ENCODE measurements at places on chromosomes 6 and 20.

- no peak for DNase-seq
These were observed 5.4 kb downstream of the RBL1 start for GRCh38 chr20:37090407-37090806.

- DNase-seq, result no peak
These were observed 19.4 kb downstream of the SYNDIG1 start for GRCh38 chr20:24488800-24489175.

- DNase-seq, result no peak
These were observed 229.3 kb downstream of the QKI start for GRCh38 chr6:163643866-163644265.

DNA sequence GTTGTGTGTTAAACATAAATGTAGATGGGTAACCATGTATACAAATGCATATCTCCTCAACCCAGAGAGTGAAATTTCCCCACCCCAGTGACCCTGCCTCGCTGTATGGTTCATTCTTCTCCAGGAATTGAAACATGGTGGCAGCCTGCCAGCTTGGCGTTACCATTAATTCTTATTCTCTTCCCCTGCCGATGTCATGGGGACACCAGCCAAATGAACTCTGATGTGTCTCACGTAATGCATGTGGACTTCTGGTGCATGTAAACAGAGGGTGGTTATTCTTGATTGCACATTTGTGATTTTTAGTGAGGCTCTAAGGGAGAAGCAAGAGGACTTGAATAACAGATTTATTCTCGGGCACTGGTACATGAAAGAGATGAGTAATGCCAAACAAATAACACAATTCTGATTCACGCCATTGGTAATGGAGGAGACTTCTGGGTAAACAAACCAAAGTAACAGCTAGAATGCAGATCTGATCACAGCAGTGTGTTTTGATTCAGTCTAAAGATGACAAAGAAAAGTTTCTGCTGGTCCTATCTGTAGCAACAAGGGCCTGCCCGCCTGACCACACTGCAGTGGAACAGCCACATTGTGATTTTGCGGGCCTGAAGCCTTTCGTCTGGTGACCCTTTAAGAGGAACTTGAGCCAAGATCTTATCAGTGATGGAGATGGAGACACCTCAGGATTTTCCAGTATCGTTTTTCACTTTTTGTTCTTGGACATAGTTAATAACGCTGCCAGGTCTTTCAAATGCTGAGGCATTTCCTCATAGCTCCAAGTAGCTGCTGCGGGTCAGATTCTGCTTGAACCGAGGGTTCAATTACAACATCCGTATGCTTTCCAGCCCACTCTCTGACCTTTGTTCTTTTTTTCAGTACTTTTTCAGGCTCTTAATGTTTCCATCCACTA is 171.8 kb upstream of the AKAP12 start:
- no peak for DNase-seq

DNA sequence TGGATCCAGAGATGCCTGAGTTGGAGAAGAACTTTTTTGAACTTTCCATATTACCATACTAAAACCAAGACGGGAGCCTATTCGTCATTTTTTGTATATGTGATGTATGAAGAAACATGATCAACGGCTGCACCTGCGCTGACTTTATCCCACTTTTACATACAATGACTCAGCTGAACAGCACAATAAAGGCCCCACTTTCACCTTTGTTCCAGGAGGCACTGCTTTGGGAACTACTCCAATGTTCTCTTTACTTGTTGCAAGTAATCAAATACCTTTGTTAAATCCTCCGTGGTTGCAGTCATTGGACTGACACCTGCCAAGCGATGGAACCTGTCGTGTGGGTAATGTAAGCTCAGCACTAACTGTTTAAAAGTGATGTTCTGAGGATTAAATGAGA is 17.3 kb upstream of the BTN3A2 start:
- DNase-seq, result no peak

DNA sequence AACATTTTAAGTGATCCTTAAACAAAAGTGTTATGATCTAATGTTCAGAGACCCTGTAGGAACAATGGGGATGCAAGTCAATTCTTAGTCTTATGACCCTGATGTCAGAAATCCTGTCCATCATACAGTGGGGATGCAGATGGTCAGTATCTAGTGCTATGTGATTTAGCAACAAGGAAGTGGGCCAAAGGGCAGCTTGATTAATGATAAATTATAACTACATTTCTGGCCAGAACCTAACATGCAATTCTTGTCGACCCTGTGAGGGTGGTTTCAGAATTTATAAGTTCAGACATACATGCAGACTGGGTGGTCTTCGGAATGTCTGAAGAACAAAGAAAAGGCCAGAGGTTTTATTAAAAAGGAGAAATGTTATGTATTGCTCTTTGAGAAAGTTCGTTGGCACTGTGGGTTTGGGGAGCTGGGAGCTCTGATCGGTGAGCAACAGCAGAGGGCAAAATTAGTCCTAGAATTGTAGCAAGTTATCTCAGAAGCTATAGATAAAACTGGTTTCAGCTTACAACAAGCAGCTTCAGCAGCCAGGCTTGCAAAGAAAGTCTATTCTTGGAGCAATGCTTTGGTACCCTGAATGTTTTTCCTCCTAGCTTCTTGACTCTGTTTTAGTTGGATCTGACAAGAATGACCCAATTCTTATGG is 50.8 kb downstream of the RPF2 start:
- DNase-seq, result no peak

DNA sequence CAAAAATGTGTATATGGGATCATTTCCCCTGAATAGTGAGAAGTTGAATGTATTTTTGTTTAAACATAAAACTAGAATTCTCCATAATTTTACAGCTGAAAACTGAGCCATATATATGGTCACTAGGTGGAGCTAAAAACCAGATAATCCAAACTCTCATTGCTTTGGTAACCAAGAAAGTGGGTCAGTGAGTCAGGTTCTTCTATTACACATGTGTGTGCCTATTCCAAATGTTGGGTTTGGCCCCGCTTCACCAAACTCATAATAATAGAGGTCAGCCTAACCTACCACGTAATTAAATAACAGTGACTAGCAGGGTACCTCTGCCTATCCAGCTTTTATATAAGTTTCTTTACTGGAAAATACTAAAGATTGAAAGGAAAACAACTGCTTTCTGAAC is 19.3 kb upstream of the RNGTT start:
- peak; percentile 28 for DNase-seq

- DNase-seq, result no peak
These were observed 5.6 kb upstream of the CNPY3 start for GRCh38 chr6:42923666-42924065.

DNA sequence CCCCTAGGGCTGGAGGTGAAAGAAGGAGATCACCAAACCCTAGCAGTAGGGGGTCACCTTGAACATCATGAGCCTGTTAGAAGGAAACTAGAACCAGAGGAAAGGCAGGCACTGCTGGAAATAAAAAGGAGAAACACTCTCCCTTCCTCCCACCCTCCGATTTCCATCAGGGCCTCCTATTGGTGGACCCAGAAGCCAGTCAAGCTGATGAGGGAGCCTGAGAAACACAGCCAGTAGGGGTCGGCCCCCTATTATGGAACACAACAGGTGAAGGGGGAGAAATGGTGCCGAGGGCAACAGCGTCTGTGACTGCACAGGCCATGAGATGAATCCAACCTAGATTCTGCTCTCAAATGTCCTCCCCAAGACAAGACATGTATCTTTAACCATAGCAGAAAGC is 156.1 kb upstream of the LRFN2 start:
- no peak for DNase-seq

- DNase-seq, result no peak
These were observed 66.3 kb upstream of the BMP5 start for GRCh38 chr6:55941702-55942101.

GRCh38 chr6:38138374-38138773 is 318.8 kb downstream of the ZFAND3 start:
- DNase-seq, result no peak

DNA sequence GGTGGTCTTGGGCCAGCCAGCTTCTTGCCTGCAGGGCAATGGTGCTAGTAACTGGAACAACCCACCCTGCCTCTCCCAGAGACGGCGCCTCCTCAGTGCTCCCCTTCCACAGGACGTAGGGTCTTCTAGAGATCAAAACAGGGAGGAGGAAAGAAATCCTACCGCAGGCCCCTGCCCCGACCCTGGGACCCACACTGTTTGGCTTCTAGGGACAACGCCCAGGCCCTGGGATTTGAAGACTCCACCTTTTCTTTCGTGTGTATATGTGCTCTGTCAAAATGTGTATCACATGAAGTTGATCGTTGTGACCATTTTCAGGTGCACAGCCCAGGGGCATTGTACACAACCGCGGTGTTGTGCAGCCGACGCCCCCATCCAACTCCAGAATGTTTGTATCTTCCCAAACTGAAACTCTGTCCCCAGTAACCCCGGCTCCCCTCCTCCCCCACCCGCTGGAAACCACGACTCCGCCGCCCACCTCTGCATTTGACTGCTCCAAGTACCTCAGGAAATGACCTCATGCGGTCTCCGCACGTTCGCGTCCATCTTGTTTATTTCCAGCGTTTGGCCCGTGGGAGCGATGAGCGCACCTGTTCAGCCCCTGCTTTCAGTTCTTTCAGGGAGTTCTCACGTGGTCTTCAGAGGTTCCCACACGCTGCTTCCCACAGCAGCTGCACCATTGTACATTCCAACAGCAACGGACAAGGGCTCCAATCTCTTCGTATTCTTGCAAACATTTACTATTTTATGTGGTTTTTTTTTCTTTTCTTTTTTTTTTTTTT is 3.4 kb upstream of the BHLHE23 start:
- no peak for DNase-seq

- no peak for DNase-seq
These were observed 71.0 kb downstream of the SSR1 start for GRCh38 chr6:7241709-7242645.

GRCh38 chr6:132683543-132683942 is 24.6 kb upstream of the TAAR1 start:
- no peak for DNase-seq

- DNase-seq, result peak; percentile 1
These were observed at the start of gene PROCR for GRCh38 chr20:35171753-35172433. Gene PROCR, plus strand, starts transcription at chr20:35172072. Its CDS starts 83 bp downstream, at chr20:35172155.

DNA sequence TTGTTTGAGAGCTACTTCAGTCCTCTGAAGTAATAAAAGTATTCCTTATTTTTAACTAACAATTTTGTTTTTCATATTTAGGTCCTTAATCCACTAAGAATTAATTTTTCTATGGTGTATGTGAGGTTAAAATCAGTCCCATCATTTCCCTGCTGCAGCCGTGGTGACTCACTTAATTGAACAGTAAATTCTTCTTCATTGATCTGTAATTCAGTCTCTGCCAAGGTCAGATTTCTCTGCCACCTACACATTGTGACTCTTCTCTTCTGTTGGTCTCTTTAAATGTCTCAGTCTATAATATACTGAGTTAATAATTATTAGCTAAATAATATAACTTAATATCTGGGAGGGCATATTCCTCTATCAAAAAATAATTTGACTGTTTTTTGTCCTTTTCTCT is 262.3 kb downstream of the UTRN start:
- no peak for DNase-seq

GRCh38 chr6:11732036-11732631 is 46.5 kb downstream of the ADTRP start:
- peak; percentile 30 for DNase-seq

GRCh38 chr6:69090132-69090531 is 455.1 kb downstream of the ADGRB3 start:
- no peak for DNase-seq

GRCh38 chr6:52759085-52759484 is 4.2 kb downstream of the GSTA2 start:
- DNase-seq, result no peak
